ENCODE measurements at places on chromosomes 6 and 20. TPM values are rescaled to one million over a fixed set of nuclear protein-coding genes. Genes with fewer than 3 reads are reported as not detected.

Gene CFB
- total RNA-seq, result 22.2 TPM

- DNase-seq, result no peak
Observed at GRCh38 chr20:18543216-18543615, 24.0 kb upstream of the SMIM26 start.

DNA sequence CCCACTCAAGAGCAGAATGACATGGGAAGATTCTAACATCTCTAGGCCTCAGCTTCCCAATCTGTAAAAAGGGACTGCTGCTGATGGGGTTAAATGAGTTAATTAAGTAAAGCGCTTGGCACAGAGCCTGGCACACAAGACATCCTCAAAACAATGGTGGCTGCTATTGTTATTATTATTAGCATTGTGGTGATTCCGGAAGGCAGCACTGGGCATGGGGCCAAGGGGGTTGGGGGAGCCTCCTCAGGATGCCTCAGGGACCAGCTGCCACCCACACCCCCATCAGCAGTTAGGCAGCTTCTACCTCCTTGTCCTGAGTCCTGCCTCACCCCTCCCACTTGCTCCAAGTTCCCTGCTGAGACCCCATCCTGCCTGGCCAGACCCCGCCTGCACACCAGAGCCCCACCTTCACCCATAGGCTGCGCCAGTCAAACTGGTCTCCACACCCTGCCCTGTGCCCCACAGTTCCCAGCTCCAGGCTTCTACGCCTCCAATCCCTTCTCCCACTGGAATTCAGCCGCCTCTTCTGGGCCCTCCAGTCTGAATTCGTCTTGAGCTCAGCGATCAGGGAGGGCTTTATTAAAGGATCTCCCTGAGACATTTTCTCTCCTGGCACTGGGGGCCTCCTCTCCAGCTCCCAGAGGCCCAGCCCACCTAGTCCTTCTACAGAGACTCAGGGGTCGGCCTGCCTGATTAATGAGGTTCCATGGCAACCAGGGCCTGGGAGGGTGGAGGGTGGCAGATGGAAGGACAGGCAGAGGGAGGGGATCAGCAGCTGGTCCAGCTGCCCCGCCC, 1.5 kb downstream of the E2F1 start:
- DNase-seq, result no peak

Gene MTCH1
- total RNA-seq, result 149 TPM

Gene GPX5
- total RNA-seq, result not detected

- DNase-seq, result no peak
Observed at GRCh38 chr20:22566876-22567658, 17.3 kb downstream of the FOXA2 start.

Gene ARG1
- total RNA-seq, result 0.28 TPM

Gene TRIM38
- 13.2 TPM for total RNA-seq

DNA sequence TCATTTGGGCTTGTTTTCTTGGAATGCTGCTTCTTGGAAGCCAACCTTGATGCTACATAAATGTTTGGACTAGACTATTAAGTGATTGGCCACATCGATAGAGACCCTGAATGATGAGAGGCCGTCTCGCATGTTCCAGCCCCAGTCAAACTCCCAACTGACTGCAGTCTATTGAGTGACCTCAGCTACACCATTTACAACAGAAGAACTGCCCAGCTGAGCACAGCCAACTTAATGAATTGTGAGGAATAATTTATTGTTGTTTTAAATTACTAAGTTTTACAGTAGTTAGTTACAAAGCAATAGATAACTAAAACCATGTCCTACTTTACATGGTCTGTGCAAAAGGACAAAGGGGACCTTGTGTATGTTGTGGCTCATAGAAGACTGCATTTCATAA, 63.0 kb downstream of the PLCB4 start:
- DNase-seq, result no peak
